ENCODE measurements at places on chromosomes 2 and 18. TPM values are rescaled to one million over a fixed set of nuclear protein-coding genes. Genes with fewer than 3 reads are reported as not detected.

ACTG2 gene
- 0.22 TPM for total RNA-seq

C2orf72 gene
- total RNA-seq, result 0.47 TPM

CYP26B1 gene
- not detected for total RNA-seq

SFT2D3 gene
- total RNA-seq, result 8.7 TPM

BIRC6 gene
- total RNA-seq, result 132 TPM

KLF7 gene
- 22.9 TPM for total RNA-seq

HOXD13 gene
- not detected for total RNA-seq
